Activated T-helper 17 cell treated with anti-CD3 and anti-CD28 coated beads, Interleukin-2, amount 50 U/mL, for 72 hours (primary cell): ENCODE measurements at places on chromosomes 3 and 15.

DNA sequence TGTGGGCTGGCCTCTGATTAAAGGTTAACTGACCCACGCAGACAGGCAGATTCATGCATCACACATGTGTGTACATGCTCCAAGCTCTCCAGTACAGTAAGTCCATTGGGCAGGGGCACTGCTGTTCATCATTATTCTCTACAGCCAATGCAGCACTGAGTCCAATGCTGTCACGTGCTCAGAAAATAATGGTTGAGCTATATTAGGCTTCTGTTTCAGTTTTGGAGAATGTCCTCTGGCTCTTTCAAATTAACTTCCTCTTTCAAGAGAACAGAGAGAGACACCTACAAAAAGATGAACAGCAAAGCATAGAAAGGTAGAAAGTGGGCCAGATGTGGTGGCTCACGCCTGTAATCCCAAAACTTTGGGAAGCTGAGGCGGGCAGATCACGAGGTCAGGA is 202.6 kb downstream of the MEX3B start:
- no peak for ATAC-seq

DNA sequence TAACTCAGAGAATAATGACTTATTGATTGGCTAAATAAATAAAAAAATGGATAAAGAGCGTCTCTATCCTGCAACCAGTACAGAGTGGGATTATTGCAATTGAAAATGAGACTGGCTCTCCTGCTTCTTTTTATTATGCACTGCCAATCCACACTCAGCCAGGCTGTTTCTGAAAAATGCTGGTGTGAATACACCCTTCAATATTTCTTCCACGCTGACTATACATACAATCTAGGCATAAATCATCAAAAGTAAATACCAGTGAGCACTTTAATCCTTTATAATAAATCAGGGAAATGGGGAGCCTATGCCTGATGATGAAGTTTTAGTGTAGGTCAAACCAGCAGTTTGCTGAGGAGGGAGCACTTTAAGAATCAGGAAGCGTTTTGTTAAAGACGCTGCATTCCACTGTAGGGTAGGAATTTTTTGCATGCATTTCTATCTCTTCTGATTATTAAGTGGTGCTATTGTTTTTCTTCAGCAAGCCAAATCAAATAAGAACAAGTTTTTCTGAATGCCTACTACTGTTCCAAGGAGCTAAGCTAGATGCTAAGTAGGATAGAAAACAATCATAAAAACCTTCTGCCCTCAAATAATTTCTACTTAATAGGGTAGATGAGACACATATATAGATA is 781.5 kb downstream of the TBL1XR1 start:
- ATAC-seq: no peak

DNA sequence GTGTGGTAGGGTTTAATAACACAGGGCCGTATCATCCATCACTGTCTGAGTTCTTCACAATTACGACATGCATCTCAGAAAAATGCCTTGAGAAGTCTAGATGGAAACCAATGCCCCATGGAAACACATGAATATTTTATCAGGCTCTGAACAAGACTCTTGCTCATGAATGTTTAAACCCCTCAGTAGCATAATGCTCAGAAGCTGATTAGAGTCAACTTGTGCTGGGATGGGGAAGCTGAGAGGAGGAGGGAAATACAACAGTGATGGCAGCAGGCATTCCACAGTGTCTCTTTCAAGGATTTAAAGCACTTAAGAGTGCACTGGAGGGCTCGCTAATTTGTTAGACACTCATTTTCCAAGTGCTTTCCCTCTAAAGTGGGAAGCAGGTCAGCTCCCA is 3.8 kb downstream of the GPR156 start:
- ATAC-seq: no peak

GRCh38 chr3:131551761-131552160 is 49.0 kb upstream of the MRPL3 start:
- ATAC-seq: no peak

GRCh38 chr15:42726114-42726513 is 10.8 kb downstream of the CDAN1 start:
- ATAC-seq: no peak

DNA sequence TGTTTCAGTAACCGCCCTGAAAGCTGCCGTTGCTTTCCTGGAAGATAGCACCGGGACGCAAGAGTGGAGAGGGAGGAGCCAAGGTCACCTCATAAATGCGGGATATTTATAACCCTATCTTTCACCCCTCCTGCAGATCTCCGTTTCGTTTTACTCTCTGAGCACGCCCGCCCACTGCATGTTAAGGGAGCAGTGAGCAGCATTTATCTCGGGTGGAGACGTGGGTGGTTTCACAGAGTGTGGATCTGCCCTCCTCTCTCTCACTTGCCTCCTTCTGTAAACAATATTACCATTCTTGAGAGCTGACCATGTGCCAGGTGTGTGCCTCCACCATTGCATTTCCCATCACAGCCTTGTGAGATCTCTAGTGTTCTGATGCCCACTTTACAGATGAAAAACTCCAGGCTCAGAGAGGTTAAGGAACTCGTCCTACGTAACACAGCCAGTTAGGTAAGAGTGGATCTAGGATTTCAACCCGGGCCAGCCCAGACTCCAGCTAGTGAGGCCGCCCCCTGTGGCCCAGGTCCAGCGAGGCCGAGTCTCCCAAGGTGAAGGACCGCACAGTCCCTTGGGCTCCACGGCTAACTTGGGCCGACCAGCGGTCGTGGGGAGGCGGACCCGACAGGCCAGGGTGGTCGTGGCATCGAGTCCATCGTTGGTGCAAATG is 16.9 kb upstream of the SEMA4B start:
- ATAC-seq: peak; percentile 86

GRCh38 chr3:65523878-65524277 is 514.8 kb downstream of the MAGI1 start:
- no peak for ATAC-seq

DNA sequence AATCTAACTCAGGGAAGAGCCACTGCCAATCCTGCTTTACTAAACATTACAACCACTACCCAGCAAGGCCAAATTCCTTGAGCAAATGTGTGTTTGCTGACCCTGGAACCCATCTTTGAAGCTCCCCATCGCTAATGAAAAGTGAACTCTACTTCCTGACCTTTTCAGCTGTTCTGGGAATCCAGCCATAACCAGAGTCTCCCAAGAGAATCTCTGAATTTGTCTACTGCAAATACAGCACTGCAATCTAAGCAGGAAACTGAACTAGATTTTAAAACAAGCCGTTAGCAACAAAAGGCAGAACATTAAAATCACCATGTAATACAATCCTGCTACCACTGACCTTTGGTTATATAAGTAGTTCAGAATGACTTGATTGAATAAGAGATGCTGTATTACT is 309.2 kb downstream of the MAGI1 start:
- no peak for ATAC-seq

DNA sequence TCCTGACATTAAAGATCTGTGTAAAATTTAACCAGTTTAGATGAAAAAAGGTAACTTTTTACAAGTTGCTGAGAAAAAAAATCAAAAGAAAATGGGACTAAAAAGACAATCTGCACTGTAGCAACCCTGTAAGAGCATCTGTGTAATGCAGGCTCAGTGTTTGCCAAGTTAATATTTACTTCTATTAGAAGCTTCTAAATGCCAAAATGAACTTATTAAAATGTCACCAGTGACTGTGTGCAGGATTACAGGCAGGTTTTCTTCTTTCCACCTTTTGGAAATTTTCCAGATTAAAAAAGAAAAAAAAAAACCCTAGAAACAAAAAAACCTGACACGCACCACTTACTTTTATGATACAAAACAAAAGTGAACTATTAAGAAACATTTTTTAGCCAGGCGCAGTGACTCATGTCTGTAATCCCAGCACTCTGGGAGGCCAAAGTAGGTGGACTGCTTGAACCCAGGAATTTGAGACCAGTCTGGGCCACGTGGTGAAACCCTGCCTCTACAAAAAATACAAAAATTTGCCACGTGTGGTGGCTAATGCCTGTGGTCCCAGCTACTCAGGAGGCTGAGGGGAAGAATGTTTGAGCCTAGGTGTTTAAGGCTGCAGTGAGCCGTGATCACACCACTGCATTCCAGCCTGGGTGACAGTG is 87.2 kb downstream of the TJP1 start:
- no peak for ATAC-seq

GRCh38 chr3:54999159-54999558 is 71.3 kb upstream of the LRTM1 start:
- ATAC-seq: no peak

- ATAC-seq: no peak
These were observed 147.4 kb upstream of the EPHA3 start for GRCh38 chr3:88960019-88960418.

GRCh38 chr3:14485981-14486380 is 54.2 kb downstream of the GRIP2 start:
- ATAC-seq: no peak

GRCh38 chr3:63207066-63207590 is 71.0 kb upstream of the SYNPR start:
- ATAC-seq: no peak

- ATAC-seq: peak; percentile 61
These were observed 28.5 kb upstream of the CMSS1 start for GRCh38 chr3:99789011-99789721.

- ATAC-seq: no peak
These were observed 34.9 kb upstream of the ATP13A3 start for GRCh38 chr3:194521510-194522260.

DNA sequence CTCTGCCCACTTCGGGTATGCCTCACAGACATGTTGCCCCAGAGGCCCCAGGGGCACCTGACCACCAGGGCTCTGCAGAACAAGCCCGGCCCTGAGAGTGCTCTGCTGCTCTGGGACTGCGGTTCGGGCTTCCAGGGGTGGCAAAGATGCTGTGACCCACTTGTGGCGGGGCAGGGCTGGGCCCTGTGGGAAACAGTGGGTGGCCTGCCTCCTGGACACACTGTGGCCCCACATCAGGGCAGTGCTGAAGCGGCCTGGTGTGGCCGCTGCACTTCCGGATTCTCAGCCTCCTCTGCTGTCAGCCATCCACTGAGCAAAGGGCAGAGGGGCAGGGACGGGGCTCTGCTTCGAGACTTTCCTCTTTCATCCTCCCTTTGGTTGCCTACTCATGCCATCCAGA is 26.5 kb upstream of the PLXND1 start:
- no peak for ATAC-seq

DNA sequence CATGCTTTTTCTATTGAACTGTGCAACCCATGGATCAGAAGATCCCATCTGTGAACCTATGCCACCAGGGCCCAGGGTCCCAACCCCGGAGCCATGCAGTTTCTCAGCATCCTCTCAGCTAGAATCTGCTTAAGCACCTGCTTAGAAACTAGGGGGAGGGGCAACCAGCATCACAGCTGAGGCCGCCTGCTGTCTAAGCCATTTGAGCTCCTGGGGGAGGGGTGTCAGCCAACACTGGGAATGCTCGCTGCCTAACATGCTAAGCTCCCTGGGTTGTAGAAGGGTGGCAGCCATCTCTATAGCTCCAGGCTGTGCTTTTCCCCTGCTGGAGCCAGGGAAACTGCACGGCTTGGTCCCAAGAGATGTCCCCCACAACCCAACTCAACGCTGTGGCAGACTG is 322.8 kb downstream of the EDEM1 start:
- no peak for ATAC-seq

GRCh38 chr3:106103383-106103782 is 234.6 kb upstream of the CBLB start:
- ATAC-seq: no peak

GRCh38 chr3:36729204-36730056 is 34.9 kb downstream of the DCLK3 start:
- no peak for ATAC-seq

DNA sequence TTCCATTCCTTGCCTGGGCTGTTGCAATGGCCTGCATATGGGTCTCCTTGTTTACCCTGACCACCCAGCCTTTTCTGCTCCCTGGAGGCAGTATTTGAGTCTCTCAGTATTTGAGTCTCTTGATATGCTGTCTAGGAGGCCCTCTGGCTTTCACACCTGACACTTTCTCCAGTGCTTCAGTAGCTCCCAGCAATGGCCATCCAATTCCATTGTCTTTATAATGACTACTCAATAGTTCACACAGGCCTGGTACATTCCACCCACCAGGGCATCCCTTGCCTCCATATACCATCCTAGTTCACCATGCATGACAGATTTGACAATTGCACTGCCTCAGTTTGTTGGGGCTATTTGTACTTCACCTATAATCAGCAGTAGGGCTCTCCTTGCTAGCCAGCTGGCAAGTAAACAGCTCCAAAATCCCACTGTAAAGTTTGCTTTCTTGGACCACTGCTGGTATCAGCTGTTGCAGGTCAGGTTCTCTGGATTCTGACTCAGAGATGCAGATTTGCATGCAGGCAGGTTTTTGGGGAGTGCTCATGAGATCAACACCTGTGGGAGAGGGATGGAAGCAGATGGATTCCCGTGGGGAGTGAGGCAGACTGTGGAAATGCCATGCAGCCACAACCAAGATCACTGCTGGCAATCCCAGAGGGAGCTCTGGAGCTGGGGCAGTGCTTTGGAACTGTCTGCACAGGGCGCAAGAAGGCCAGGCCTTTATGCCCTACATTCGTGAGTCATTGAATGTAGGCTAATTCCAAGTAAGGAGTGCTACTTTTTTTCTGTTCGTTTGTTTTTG is 19.1 kb upstream of the XIRP1 start:
- no peak for ATAC-seq

DNA sequence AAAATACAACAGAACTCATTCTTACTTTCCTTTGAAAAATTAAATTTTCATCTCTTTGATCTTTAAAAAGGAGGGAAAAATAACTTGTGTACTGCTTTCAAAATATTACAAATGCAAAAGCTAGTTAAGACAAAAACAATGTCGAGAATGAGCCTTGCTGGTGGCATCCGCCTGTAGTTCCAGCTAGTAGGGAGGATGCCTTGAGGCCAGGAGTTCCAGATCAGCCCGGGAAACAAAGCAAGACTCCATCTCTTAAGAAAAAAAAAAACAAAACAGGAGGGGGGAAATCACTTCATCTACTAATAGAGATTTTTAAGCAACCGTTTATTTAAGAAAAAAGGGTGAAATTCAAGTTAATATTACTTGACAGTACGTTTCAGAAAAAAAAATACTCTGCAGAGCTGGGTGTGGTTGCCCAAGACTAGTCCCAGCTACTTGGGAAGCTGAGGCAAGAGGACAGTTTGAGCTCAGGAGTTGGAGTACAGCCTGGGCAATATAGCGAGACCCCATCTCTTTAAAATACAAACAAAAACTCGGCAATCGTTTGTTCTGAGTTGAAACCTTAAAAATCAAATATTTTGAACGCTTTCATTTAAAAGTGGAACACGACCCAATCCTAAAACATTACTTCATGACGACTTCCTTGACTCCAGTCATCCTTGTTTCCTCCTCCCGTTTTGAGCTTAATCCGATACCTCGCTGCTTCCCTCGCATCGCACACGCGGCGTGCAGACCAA is 1.2 kb downstream of the KPNA1 start:
- ATAC-seq: no peak

GRCh38 chr3:43874290-43874689 is 183.6 kb downstream of the ABHD5 start:
- ATAC-seq: peak; percentile 52

- no peak for ATAC-seq
These were observed 77.4 kb upstream of the SLCO3A1 start for GRCh38 chr15:91776104-91776503.

DNA sequence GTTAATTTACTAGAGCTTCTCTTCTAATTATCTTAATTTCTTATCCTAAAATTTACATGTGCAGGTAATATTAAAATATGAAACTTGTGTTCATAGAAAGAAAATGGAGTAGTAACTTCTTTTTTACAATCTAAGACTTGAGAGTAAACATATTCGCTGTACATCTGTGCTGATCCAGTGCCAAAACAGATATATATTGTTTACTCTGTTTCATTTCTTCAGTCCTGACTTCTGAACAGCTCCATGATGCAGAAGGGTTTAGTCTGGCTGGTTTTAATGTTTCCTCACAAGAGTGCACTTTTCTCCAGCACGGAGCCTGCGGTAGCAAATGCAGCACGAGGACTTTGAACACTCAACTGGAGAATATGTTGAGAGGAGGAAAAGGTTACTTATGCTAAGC is 306.8 kb downstream of the EPHA3 start:
- no peak for ATAC-seq

- ATAC-seq: no peak
These were observed 39.0 kb downstream of the CYP19A1 start for GRCh38 chr15:51299187-51300015.
